ENCODE measurements at places on chromosomes 6 and 20.

GRCh38 chr20:6606651-6607050 is 160.8 kb upstream of the BMP2 start:
- DNase-seq: no peak

- DNase-seq: no peak
Measured at GRCh38 chr6:38413102-38413800, 226.5 kb downstream of the BTBD9 start.

- no peak for DNase-seq
Measured at GRCh38 chr6:17710331-17710730, 3.6 kb upstream of the NUP153 start.

GRCh38 chr6:12653486-12653885 is 63.1 kb upstream of the PHACTR1 start:
- DNase-seq: no peak

DNA sequence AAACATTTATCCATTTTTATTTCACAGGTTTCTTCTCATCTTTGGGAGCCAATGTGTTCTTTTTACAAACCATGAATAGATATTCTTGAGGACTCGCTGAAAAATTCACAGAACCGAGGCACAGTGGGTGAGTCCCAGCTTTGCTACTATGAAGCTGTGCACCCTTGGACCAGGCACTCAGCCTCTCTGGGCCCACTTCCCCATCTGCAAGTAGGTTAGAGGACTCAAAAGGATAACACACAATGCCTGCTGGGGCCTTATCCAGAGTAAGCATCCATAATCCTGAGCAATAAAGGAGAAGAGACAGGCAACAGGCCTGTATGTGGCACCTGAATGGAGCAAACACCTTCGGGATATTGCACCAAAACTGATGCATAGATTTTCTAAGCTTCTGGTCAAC is 153.3 kb downstream of the PREX1 start:
- DNase-seq: no peak

- no peak for DNase-seq
Measured at GRCh38 chr20:17654649-17655285, 27.3 kb downstream of the RRBP1 start.

- DNase-seq: no peak
Measured at GRCh38 chr6:39520916-39521315, 198.4 kb upstream of the KCNK16 start.

DNA sequence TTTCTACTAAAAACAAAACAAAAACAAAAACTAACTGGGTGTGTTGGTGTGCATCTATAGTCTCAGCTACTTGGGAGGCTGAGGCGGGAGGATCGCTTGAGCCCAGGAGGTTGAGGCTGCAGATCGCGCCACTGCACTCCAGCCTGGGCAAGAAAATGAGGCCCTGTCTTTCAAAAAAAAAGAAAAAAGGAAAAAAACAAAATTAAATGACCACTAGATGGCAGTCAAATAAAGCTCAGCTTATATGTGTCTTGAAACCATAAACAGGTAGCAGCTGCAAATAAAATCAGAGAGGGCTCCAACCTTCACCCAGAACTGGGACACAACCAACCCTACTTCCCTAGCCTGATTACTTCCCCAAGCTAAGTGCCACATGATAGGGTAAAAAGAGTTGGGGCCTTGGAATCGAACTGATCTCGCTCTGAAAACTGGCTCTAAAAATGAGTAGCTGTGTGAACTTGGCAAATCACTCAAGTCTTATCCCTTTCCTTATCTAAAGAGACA is 67.1 kb upstream of the ADGRF4 start:
- no peak for DNase-seq

- no peak for DNase-seq
Measured at GRCh38 chr20:18662279-18663040, 74.6 kb downstream of the DTD1 start.

- DNase-seq: no peak
Measured at GRCh38 chr6:52953911-52954839, 40.9 kb downstream of the GSTA4 start.

- DNase-seq: no peak
Measured at GRCh38 chr20:23546435-23547144, 21.7 kb downstream of the CST9L start.

GRCh38 chr20:37313546-37314091 is 24.2 kb downstream of the MANBAL start:
- DNase-seq: no peak

DNA sequence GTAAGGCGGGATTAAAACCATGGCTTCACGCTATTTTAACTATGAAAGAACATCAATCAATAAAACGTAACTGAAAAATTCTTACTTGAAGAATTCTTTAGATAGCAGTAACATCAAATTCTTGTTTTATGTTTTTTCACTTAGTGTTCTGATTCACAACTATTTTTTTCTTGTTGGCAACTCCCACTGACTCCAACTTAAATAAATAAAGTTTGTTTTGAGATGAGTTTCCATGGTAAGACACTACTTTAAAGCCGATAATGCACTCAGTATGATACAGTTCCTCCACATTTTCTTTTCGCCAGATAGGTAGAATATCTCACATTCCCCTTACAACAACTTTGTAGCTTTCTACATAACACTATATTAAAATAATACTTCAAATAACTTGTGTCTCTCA is 33.1 kb upstream of the CNKSR3 start:
- DNase-seq: no peak

- no peak for DNase-seq
Measured at GRCh38 chr6:75272145-75272840, 12.3 kb downstream of the TMEM30A start.

DNA sequence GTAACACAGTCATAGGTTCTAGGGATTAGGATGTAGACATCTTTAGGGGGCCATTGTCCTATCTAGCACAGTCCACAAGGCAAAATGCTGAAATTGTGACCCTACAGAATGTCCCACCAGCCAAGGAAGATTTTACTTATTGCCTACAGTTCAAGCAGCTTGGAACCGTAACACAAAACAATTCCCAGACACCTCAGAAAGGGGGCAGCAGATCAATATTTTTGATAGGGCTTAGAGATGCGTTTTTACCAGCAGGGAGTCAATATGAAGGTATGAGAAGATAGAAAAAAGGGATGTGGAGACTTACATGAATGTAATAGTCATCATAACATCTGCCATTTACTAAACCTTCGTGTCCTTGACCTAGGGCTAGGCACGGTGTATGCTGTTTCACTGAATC is 81.0 kb downstream of the TMEM170B start:
- peak; percentile 13 for DNase-seq

GRCh38 chr20:63967330-63968135 is 2.2 kb downstream of the ZNF512B start:
- DNase-seq: no peak

Measured in NCI-H524 treated with DMSO at 0.1 percent for 48 hours (cell line).